Mesenteric fat pad (tissue), 1 donor: ENCODE measurements at places on chromosomes 5 and 9.

- DNase-seq, result no peak
Measured at GRCh38 chr5:171986772-171987171, 19.7 kb downstream of the FBXW11 start.

GRCh38 chr5:67807439-67807888 is 408.1 kb upstream of the PIK3R1 start:
- DNase-seq, result no peak

GRCh38 chr9:131162886-131163285 is 37.5 kb downstream of the NUP214 start:
- no peak for DNase-seq

GRCh38 chr9:94207781-94208180 is 51.3 kb upstream of the ZNF169 start:
- no peak for DNase-seq

- no peak for DNase-seq
Measured at GRCh38 chr9:84667571-84668195, 1.8 kb upstream of the NTRK2 start.

- DNase-seq, result no peak
Measured at GRCh38 chr5:56050551-56051255, 55.9 kb upstream of the IL6ST start.

GRCh38 chr5:98769210-98769958 is 4.1 kb upstream of the RGMB start:
- DNase-seq, result no peak

DNA sequence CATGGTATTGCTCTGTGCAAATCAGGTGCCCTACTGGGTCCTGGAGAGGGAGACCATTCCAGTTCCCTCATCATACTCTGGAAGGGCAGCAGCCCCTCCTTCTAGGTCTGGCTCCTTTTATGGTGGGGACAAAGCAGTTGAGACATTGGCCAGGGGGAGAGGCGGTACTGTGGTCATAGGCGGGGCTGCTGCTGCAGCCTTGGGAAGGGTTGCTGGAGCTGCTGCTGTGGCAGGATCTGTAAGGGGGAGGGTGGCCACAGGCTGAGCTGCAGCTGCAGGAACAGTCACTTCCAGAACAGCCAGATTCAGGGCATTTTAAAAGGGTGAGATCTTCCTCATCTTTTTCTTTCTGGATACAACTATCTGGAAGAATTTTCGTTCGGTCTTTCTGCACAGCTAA is 233.0 kb upstream of the SGCD start:
- DNase-seq, result no peak

DNA sequence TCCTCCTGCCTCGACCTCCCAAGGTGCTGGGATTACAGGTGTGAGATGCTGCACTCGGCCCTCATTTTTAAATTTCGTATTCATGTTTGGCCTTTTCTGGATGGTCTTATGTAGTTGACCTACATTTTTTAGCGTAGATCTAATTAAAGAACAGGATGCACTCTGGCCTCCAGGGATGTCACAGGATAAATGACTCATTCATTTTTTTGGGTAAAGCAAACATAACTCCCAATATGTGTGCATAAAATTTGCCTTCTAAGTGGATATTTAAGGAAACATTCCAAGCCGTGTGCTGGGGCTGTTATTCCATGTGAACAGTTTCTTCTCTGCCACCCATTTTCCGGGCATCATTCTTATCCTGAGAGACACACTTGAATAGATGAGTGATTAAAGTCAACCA is 501.6 kb downstream of the IRX1 start:
- no peak for DNase-seq

DNA sequence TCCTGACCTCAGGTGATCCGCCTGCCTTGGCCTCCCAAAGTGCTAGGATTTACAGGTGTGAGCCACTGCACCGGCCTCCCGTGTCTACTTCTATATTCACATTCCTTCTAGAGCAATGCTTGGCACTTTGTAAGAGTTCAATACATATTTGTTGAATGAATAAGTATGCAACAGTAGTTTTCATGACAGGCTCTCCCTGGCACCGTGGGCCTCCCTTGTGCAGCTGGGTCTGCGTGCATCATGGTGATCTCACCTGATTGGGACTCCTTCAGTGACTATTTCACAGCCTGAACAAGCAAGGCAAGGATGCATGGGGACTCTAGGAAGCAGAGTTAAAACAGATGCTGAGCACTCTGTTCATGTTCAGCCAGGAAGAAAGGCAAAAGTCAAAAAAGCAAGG is 6.8 kb upstream of the ZBTB34 start:
- no peak for DNase-seq

DNA sequence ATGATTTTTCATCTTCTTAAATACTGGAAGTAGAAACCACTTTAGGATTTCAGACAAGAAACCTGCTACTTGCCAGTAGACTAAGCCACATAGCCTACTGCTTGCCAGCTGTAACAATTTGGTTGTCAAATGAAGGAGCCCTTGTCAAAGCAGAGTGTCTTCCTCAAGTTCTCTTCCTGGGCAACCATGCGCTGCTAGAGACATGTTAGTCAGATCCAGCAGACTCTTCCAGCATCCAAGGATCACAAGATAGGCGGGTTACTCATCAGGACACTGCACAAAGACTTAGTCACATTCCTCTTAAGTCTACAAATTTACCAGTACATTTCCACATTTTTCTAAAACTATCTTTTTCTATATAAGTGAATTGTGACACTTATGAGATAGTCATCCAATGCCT is 24.4 kb downstream of the SKIC3 start:
- DNase-seq, result no peak

GRCh38 chr9:93028448-93029006 is 30.0 kb upstream of the SUSD3 start:
- no peak for DNase-seq

- no peak for DNase-seq
Measured at GRCh38 chr9:134365791-134366222, 39.6 kb downstream of the RXRA start.

GRCh38 chr5:77924081-77924480 is 147.9 kb upstream of the TBCA start:
- no peak for DNase-seq

GRCh38 chr9:89426384-89426961 is 71.4 kb downstream of the SEMA4D start:
- no peak for DNase-seq

DNA sequence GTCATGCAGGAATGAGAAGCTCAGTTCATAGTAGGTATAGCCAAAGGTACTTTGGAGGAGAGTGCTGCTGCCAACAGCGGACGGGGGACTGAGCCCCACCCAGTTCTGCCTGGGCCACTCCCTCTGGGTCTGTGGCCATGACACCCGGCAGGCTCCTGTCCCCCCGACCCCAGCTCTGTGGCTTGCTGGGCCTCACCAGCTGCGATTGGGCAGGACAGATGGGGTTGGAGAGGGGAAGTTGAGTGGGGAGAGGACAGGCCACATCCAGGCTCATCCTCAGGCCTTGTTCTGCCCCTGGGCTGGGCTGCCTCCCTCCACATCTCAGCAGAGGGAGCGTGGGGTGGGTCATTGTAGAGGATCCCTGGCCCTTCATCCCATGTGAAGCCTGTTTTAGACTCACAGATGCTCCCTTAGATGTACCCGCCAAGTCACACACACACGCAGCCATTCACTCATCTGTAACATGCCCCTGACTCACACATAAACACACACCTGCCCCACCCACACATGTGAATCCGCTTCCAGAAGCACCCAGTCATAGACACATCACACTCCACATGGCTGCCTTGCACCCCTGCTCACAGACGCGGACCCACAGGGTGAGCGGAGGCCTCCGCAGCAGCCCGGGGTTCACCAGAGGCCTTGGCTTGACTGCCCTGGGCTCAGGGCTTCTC is 48.8 kb downstream of the NTNG2 start:
- DNase-seq, result no peak

GRCh38 chr5:38660194-38660668 is 103.8 kb upstream of the LIFR start:
- DNase-seq, result no peak

DNA sequence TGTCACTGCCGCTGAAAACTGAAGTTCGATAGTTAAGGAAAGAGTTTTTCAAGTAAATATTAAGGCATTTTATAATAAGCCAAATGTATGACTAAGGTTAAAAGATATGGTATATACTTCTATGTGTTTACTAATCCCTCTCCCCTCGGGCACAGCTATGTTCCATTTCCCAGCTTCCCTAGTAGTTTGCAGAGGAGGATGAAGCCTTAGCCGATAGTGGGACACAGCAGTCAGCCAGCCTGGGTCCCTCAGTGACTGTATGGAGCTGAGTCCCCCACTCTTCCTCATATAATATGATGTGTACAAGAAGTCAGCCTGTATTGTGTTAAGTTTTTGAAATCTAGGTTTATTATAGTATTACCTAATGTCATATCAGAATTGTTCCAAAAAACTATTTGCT is 55.8 kb downstream of the PARP8 start:
- DNase-seq, result no peak

- DNase-seq, result no peak
Measured at GRCh38 chr9:124415852-124416484, 726 bp upstream of the PSMB7 start.

DNA sequence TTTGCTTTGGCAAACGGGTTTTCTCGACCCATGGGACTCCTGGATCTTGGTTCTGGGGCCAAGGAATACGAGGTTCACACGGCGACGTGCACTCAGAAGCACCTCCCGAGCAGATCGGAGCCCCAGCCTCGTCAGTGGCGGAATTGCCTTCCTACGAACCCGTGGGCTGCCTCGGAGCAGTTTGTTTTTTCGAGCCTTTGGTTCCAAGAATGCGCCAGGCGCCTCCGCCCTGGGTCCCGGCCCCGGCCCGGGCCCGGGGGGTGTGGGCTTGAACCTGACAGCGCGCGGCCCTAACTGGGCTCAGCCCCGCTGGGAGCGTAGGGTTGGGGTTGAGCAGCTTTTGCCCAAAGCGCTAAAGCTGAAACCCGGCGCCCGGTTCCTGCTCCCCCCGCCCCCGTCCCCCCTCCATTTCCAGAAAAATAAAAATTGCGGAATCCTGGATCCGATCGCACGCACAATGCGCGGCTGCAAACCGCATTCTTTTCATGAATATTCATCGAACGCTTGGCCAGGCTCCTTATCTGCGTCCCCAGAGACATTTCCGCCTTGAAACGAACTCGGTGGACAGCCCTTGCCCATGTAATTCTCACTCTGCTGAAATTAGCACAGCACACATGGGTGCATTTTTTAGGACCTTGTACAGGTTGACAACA is 1.0 kb downstream of the BASP1 start:
- no peak for DNase-seq

DNA sequence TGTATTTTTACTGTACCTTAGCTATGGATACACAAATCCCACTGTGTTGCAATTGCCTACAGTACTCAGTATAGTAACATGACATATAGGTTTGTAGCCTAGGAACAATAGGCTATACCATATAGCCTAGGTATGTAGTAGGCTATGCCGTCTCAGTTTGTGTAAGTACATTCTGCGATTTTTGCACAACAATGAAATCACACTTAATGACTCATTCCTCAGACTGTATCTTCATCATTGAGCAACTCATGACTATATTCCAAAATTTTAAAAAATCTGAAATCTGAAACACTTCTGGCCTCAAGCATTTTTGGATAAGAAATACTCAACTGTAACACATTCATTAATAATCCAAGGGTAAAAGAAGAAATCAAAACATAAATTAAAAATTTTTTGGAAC is 666.8 kb upstream of the GRAMD2B start:
- DNase-seq, result no peak

DNA sequence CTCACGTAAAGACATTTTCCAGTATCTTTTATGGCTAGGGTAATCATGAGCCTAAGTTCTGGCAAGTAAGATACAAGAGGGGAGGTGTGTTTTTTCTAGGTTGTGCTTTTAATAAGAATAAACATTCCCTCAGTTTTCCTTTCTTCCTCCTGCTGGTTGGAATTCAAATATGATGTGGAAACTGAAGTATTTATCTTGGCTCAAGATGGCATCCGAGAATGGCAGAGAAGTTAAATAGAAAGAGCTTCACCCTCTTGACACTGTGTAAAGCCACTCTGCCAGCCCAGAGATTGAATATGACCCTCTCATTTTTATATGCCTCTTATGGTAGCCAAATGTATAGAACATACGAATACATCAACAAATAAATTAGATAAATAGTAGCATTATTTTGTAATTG is 438.4 kb downstream of the ISL1 start:
- no peak for DNase-seq

GRCh38 chr9:132538071-132538470 is 44.3 kb upstream of the BARHL1 start:
- no peak for DNase-seq

GRCh38 chr9:113781896-113782295 is 94.2 kb upstream of the ZNF618 start:
- DNase-seq, result no peak

- no peak for DNase-seq
Measured at GRCh38 chr5:15787681-15788080, 287.7 kb downstream of the FBXL7 start.

- no peak for DNase-seq
Measured at GRCh38 chr9:125842242-125842641, 95.1 kb downstream of the PBX3 start.

DNA sequence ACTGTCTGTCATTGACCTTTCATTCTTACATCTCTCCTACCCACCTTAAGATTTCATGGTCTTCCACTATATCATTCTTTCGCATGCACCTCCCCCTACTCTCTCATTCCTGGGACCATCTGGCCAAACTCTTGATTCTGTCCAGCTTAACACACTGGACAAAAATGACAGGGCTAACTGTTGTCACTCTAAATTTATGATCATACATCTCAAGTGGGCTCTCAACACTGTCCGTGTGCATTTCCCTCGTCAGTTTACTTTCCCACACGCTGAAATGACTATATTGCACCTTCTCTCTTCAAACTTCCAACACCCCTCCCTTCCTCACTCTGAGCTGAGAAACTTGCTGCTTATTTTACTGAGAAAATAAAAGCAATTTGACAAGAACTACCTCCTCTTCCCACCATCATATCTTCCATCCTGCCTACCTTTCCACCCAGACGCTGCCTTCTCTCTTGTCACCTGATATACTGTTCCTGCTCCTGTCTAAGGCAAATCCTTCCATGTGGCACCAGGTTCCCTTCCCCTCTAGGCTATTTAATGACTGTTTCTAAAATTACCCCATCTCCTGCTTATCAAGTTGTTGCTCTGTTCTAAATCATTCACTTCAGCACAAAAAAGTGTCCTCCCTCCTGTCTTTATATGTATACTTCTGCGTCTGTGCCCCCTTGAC is 8.1 kb upstream of the KLF9 start:
- DNase-seq, result no peak

GRCh38 chr9:27665136-27665535 is 91.9 kb upstream of the C9orf72 start:
- no peak for DNase-seq
